Tongue (tissue), 3 donors: ENCODE measurements at places on chromosomes 13 and 19. TPM values are rescaled to one million over a fixed set of nuclear protein-coding genes. Genes with fewer than 3 reads are reported as not detected.
A peak's percentile ranks its signal among the peaks of the same experiment; 100 is the strongest.

DNA sequence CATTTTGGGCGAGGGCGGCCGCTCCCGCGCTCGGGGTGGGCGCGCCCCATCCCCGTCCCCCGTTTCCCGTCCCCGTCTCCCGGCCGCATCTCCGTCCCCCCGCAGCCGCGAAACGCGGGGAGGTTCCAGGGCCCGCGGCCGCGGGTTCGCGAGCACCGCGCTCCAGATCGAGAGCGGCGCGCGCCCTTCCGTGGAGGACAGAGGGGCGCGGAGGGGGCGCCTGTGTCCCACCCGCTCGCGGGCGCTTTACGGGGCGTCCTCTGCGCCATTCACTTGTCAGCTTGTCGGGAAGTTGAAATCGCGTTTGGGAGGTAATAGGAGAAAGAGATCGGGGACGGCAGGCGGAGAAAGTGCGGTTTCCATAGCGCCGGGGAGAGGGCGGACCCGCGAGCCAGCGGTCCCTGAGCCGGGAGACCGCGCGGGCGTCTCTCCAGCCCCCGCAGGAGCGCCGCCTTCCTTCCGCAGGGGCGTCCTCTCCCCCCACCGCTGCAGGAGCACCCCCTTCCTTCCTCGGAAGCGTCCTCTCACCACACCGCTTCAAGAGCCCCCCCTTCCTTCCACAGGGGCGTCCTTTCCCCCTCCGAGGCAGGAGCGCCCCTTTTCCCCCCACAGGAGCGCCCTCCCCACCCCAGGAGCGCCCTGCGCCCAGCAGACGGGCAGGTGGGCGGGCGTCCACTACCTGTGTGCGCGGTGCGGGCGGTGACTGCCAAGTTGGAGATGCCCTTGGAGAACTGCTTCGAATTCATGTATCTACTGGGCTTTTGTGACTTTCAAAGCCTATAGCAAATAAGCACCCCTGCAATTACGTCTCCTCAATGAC, 962 bp upstream of the IRS2 start:
- peak; percentile 72 for DNase-seq

DNA sequence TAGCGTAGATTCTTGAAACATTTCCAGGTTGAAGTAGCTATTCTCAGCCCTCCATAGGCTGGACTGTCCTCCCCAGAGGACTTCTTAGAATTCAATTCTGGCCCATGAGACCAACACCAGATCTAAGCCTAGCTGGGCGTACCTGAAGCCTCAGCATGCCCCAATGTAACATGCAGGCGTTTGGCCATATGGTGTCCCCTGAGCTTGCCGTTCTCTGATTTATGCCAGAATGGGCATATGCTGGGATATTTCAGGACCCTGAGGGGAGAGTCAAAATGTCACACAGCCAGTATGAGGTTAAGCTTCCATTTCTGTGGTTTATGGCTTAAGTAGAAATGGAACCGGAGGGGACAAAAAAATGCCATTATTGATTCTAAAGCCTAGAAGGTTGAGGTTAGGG, 317.7 kb upstream of the OBI1 start:
- no peak for DNase-seq

DNA sequence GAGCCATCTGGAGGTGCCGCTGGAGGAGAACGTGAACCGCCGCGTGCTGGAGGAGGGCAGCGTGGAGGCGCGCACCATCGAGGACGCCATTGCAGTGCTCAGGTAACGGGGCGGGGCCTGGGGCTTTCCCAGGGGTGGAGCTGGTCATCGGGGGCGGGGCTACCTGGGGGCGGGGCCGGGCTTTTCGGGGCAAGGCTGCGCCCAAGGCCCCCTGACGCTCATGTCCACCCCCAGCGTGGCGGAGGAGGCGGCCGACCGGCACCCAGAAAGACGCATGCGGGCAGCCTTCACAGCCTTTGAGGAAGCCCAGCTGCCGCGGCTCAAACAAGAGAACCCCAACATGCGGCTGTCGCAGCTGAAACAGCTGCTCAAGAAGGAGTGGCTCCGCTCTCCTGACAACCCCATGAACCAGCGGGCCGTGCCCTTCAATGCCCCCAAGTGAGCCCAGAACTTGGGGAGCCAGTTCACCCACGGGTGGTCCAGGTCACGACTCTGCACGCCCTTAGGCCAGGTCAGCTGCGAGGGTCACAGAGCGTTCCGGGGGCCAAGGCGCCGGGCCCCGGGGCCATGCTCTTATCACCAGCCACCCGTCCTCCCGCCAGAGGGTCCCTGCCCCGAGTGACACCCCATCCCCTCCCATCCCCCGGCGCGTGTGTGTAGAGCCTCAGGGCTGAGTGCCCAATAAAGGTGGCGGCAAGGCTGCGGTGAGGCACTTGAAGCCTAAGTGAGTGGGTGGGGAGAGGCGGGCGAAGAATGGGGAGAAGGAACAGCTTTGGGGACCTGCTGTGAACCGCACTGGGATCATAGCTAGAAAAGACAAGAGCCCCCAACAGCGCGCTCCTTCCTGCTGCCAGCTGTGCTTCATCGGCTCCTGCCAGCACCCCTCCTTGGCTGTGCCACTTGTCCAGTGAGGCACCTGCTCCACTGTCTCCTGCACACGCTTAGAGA, 10.7 kb downstream of the CCDC124 start:
- no peak for DNase-seq

- no peak for DNase-seq
Observed at GRCh38 chr19:42315024-42315423, 1.9 kb downstream of the TMEM145 start.

DNA sequence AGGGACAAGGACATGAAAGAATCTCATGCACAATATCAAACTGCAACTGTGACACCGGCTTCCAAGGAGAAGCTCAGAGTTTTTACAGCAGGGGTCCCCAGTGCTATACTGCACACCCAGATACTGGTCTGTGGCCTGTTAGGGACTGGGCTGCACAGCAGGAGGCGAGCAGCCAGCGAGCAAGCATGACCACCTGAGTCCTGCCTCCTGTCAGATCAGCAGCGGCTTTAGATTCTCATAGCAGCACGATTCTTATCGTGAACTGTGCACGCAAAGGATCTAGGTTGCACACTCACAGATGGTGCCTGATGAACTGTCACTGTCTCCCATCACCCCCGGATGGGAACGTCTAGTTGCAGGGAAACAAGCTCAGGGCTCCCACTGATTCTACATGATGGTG, 13.1 kb upstream of the CD22 start:
- no peak for DNase-seq

GRCh38 chr13:99614465-99614885, 113.2 kb downstream of the TM9SF2 start:
- DNase-seq, result no peak

DNA sequence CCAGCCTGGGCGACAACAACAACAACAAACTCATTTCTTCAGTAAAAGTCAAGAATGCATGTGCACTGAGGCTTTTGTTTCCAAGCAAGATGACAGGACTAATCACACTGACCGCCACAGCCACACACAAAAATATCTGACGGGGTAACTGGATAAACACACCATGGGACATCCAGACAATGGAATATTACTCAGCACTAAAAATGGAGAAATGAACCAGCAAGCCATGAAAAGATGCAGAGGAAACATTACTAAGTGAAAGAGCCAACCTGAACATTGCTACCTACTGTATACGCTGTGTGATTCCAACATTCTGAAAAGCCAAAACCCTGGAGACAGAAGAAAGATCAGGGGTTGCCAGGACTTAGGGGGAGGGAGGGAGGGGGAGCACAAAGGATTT, 36.7 kb downstream of the FAAP24 start:
- DNase-seq, result no peak

DNA sequence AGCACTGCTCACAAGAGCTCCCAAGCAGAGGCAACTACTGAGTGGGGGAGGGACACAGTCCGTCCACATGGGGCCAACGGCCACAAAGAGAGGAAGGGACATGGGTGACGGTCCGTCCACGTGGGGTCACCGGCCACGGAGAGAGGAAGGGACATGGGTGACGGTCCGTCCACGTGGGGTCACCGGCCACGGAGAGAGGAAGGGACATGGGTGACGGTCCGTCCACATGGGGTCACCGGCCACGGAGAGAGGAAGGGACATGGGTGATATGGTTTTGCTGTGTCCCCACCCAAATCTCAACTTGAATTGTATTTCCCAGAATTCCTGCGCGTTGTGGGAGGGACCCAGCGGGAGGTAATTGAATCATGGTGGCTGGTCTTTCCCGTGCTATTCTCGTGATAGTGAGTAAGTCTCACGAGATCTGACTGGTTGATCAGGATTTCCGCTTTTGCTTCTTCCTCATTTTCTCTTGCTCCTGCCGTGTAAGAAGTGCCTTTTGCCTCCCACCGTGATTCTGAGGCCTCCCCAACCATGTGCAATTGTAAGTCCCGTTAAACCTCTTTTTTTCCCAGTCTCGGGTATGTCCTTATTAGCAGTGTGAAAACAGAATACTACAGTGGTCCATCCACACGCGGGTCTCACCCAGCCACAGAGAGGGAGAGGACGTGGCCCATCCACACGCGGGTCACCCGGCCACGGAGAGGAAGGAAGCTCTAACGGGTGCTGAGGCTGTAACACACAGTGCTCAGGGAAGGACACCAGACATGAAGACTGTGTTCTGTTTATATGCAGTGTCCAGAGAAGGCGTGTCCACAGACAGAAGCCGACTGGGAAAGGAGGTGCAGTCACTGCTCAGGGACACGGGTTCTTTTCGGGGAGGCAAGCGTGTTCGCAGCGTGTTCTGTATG, 48.5 kb downstream of the GAS6 start:
- no peak for DNase-seq

GRCh38 chr19:53844849-53845246, 20.7 kb upstream of the NLRP12 start:
- no peak for DNase-seq

DNA sequence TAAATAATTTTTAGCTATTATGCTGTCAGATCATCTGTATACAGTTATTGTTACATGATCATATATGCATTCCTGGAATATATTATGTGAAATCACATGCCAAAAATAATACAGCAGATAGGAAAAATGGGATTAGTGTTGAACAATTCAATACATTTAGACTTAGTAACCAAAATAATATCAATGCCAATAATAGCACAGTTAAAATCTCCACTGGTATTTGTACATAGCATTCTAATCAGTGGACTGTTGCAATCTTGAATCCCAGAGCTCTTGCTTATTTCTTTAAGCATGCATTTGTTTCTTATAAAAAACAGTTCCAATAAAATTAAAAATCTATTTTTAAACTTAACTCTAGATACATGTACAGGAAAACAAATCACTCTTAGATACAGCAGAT, 2772.2 kb downstream of the PCDH9 start:
- DNase-seq, result peak; percentile 13

GRCh38 chr13:65555962-65556361, 1674.2 kb downstream of the PCDH9 start:
- DNase-seq, result peak; percentile 3

DNA sequence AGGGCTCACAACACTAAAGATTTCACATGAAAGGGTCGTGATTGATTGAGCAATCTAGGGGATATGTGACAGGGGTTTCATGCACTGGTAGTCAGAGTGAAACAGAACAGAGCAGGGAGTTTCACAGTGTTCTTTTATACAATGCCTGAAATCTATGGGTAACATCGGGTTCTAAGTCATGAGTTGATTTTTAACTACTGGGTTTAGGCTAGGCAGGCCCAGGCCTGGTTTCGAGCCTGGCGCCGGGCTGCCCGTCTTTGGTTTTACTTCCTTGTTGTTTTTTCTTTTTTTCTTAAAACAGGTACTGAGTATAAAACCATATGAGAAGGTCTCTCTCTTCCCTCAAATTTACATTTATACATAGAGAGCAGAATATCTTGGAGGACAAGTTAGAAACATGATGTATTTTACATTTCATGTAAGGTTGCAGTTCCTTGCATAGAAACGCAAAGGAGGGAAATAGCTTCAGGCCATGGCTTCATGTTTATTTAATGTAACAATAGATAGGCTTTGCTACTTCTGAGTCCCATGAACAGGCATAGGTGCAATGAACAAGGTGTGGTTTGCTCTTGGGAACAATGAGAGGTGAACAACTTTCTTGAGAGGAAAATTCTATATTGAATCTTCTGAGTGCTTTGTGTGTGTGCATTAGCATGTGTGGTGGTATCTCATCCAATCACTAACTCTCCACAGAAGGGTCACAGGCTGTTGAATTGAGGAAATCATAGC, 128.9 kb upstream of the RXFP2 start:
- DNase-seq, result no peak

DNA sequence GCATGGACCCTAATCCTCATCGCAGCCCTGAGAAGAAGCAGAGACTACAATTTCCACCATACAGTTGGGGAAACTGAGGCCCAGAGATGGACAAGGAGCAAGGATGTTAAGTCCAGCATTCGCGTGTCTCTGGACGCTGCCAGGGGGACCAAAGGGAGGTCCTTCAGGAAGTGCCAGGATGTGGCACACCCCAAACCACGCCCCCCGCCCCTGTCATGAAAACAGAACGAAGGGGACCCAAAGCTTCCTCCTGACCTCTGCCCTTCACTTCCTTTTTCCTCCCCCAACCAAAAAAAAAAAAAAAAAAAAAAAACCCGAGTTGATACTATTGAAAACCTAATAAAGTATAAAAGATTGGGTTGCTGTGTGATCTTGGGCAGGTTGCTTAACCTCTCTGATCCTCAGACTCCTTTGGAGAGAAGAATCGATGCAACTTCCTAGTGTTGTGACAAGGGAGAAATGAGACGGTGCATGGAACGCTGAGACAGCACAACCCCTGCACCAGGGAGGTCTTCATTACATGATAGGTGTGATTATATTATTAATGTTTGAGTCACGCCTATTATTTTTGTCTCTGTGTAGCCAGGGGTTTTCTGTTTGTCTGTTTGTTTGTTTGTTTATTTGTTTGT, 2.7 kb upstream of the ZBTB7A start:
- no peak for DNase-seq

- no peak for DNase-seq
Observed at GRCh38 chr19:54707962-54708361, 16.3 kb upstream of the KIR3DL3 start.

- DNase-seq, result no peak
Observed at GRCh38 chr13:62556978-62557377, 1141.3 kb upstream of the PCDH20 start.

DNA sequence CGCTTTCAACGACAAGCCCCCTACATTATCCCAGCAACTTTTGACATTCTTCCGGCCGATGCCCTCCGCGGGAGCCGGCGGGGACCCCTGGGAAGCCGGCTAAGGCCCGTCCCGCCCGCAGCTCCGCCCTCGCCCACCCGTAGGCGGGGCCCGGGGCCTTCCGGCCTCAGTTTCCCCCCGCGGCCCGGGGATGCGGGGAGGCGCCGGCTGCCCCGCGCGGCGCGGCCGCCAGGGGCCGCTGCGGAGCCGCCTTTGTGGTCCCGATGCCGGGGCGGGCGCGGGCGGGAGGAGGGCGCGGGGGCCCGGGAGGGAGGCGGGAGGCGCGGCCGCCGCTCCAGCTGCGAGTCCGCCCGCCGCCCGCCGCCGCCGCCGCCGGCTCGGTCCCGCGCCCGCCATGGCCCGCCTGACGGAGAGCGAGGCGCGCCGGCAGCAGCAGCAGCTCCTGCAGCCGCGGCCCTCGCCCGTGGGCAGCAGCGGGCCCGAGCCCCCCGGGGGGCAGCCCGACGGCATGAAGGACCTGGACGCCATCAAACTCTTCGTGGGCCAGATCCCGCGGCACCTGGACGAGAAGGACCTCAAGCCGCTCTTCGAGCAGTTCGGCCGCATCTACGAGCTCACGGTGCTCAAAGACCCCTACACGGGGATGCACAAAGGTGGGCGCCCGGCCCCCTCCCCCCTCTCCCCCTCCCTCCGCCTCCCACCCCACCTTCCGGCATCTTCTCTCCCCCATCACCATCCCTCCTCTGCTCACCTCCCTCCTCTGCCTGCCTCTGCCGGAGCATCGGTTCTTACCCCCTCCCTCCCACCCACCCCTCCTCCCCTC, at the start of gene CELF5:
TSS of gene CELF5 (plus strand) at position 316 of the 823 bp plus-strand sequence. CDS start at position 395, 79 bp downstream.
- peak; percentile 72 for DNase-seq

KCTD12 gene
- 178 TPM for total RNA-seq

APOE gene
- total RNA-seq, result 59.9 TPM

MCF2L gene
- total RNA-seq, result 60.7 TPM

ZNF541 gene
- 0.10 TPM for total RNA-seq

SLC7A9 gene
- total RNA-seq, result not detected

LILRA1 gene
- 0.51 TPM for total RNA-seq

MBD3L2 gene
- total RNA-seq, result not detected
